ENCODE measurements at places on chromosomes 3 and 15. TPM values are rescaled to one million over a fixed set of nuclear protein-coding genes. Genes with fewer than 3 reads are reported as not detected.

DNA sequence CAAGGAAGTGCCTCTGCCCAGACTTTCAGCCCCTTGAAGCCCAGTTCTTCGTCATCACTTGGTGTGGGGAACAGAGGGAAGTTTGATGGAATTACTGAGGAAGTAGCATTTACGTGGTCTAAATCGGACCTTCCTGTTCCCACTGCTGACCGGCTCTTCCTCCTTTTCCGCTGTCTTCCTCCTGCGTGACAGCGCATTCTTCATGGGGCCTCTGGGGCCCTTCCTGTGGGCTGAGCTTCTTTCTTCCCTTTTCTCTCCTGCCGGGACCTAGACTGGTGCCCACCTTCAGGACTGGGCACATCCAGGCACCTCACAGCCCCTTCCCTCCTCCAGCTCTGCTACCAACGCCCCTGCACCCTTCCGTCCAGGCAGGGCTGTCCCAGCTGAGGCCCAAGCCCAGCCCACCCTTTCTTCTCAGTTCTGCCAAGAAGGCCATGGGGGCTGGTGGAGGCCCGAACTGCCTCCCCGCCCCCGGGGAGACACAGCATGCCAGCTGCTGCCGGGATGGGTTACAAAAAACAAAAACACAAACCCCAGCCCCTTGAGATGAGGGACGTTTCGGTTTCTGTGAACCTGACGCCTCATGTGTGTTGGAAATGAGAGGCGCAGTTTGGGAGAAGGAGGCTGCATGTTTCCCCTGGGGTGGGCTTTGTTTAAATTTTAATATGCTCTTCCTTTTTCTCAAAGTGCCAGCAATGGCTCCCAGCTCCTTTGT is 19.1 kb downstream of the ZNF710 start:
- no peak for DNase-seq

- DNase-seq = no peak
Observed at GRCh38 chr3:30737743-30738499, 131.5 kb downstream of the TGFBR2 start.

DNA sequence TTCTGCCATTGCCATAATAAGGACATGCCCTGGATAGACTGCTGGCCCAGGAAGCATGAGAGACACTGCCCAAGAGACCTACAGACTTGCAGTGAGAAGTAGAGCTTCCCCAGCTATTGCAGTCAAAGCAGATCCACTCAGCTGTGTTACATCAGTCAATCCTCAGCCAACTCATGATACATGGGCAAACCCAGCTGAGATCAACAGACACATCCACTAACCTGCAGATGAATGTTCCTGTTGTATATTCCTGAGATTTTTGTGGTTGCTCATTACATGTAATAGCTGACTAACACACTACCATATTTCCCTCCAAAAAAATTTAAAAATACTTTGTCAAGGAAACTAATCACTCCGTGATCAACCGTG is 68.6 kb downstream of the DCLK3 start:
- DNase-seq = no peak

DNA sequence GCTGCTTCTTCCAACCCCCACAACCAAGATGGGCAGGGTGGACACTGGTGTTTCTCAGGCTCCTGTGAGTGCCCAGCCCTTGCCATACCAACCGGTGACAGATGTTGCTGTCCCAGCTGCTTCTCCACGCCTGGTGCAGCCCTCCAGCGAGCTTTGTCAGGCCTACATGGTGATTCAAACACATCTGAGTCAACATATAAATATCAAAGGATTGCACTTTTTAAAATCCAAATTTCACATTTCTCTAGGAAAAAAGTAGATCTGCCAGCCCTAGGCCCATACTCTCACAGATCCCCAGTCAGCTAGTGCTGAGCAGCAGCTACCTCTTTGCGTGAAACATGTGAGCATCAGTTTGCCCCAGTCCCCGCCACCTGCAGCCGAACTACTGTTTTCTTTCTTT is 52.7 kb downstream of the RPN1 start:
- DNase-seq = no peak

DNA sequence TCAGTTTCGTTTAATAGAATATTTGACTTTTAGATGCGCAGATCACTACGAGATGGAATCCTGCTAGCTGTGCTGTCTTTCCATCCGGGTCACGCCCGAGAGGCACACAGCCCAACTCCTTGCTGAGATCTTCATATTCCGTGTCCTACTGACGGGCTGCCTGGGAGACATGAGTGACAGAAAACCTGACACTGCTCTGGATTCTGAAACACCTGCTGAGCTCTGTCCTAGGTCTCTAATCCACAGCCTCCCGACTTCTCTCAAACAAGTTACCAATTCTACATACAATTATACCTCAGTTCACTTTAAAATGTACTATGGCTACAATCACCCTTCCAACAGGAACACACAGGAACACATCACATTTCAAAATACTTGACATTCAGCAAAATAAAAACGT is 27.2 kb downstream of the TFRC start:
- DNase-seq = no peak

GRCh38 chr3:20561166-20561565 is 375.2 kb upstream of the SGO1 start:
- no peak for DNase-seq

GRCh38 chr3:188926741-188927511 is 244.8 kb upstream of the TPRG1 start:
- DNase-seq = no peak

GRCh38 chr3:58197588-58197987 is 13.2 kb downstream of the DNASE1L3 start:
- no peak for DNase-seq

GRCh38 chr3:129429080-129429451 is 630 bp upstream of the EFCAB12 start:
- no peak for DNase-seq

DNA sequence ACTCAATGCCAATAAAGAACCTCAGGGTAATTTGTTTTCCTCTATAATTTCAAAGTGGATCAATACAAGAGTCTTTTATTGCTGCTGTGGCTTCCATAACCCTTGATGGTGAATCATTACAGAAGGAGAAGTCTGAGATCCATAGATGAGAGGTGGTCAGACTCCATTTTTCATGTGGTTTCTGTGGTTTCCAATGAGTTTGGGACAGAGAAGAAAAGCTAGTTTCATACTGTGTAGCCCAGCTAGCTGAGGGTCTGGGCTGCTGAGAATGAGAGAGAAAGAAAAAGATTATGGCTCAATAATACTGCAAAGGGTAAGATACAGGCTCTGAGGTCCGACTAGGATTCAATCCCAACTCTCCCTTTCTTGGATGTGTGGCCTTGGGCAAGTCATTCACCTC is 180.6 kb upstream of the LRRN1 start:
- DNase-seq = no peak

DNA sequence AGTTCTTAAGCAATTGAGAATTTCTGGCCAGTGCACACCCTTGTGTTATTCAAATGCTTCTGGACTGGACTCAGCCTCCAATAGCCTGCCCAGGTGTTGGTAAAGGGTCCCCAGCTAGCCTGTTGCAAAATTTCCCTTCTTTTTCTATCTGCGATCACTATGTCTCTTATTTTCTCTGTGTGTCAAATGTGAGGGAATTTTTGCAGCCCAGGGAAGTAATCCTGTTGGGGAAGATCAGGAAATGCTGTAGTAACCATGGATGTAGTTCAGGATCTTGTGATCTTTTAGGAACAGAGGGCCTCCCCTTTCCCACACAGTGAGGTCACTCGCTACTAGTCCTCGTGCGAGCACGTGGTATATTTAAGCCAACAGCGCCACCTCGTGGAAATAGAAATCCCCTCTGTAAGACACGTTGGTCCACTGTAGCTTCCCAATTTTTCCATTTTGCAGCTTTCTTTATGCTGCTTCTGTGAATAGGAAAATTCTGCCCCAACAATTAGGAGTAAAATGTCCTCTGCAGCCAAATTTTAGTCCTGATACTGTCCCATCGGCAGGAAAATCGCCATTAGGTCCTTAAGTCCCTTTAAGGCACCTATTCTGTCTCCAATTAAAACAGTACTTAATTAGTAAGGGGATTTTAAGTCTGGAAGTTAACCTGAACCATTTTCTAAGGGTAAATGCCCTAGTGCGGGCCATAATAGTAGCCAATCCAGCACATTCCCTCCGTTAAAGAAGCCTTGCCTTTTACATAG is 4.0 kb upstream of the SMCO1 start:
- peak; percentile 80 for DNase-seq

DNA sequence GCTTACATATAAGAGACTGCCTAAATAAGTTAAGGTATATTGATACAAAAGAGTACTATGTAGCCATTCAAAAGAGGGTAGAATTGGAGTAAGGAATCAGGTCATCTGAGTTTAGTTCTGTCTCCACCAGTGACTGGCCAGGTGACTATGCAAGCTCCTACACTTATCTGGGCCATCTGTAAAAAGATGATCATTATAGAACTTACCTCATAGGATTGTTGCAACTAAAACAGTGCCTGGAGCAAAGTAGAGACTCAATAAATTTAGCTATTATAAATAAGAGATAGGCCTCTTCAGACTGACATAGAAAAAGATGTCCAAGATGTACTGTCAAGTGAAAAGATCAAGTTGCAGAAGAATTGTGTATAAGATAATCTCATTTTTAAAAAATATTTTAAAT is 1.7 kb upstream of the ATP8B4 start:
- no peak for DNase-seq

GRCh38 chr3:153242896-153243295 is 80.9 kb downstream of the RAP2B start:
- no peak for DNase-seq

GRCh38 chr3:64975147-64975546 is 287.3 kb upstream of the ADAMTS9 start:
- DNase-seq = no peak

- peak; percentile 59 for DNase-seq
Observed at GRCh38 chr15:64355348-64355943, 527 bp downstream of the CSNK1G1 start.

- no peak for DNase-seq
Observed at GRCh38 chr3:191985691-191986090, 524.7 kb downstream of the PYDC2 start.

DNA sequence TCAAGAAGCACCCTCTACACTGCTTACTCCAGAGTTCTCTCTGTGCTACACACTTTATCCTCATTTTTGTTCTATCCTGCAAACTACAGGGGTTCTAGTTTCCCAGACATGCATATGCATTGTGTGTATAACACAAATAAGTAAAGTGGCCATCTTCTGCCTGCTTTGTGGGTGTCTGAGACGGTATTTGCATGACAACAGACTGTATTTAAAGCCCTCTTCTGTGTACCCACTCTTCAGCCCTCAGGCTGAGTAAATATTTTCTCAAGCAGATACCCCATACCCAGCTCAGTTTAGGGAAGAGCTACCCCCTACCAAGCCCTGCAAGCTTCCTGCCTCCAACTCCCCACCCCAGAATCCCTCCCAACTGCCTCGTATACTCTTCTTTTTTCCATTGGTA is 31.7 kb downstream of the SYNPR start:
- no peak for DNase-seq

DNA sequence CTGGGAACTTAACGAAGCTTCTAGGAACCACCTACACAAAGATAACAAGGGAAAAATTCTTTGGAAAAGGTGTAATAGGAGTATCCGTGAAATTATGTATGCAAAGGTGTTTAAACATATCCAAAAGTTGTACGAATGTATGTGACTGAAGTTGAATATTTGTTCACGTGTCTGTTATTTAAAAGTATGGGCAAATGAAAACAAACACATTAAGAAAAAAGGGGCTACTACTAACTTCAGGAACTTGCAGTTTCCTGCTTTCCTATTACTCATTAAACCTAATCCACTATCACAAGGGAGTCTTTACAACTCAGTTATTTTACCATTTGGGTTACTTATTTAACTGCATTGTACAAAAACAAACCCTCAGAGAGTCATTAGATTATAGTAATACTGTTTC is 33.9 kb upstream of the GRAMD1C start:
- no peak for DNase-seq

- no peak for DNase-seq
Observed at GRCh38 chr3:118412503-118412902, 622.1 kb downstream of the IGSF11 start.

- DNase-seq = no peak
Observed at GRCh38 chr3:188546835-188547670, 393.1 kb downstream of the LPP start.

DNA sequence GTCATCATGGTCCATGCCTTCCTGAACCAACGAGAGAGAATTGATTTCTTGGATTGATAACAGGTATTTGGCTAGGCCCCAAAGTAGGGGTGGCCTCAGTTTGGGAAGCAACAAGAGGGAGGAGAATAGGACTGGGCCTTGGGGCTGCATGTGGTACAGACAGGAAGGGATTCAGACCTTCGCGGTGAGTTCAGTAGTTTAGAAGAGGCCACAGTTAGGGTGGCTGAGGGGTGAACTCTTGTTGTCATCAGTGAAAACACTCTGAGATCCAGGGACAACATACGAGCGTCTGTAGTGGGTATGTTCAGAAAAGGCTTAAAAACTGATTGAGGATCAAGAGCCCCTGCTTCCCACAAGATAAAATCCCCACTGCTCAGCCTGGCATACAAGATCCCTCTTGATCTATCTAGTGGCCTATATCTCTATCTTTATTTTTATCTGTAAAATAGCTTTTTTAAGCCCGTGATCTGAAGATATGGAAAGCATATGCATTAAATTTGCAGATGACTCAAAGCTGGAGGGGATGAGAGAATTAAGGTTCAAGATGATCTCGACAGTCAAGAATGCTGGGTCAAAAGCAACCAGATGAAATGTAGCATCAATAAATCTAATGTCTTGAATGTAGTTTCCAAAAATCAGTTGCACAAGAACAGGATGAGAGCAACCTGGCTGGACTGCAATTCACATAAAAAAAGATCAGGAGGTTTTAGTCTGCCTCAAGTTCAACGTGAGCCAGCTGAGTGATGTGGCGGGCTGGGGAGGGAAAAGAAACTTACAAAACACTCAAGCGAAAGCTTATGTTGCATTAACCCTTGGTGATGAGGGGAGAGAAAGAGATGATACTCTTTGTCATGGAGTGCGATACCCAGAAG is 221.1 kb upstream of the TLE3 start:
- no peak for DNase-seq

DNA sequence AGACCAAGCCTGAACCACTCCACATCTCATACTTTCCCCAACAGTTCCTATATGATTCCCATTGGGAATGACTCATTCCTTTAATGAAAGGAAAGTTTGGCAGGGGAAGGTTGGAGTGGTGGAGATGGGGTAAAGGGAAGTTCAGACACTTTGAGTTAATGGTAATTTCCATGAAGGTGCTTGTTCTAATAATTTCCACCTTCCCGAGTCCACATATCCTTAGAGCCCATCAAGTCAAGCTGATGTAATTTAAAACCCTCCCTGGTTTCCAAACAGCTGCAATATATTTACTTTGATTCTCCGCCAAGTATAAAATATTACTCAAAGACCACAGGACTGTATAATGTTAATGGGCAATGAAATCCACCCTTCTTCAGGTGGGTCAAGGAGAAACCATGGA is 95.0 kb upstream of the GALNT15 start:
- no peak for DNase-seq

The FBXL22 gene
- total RNA-seq = 0.46 TPM

The PLA2G4D gene
- 0.07 TPM for total RNA-seq

The GPD1L gene
- 5.8 TPM for total RNA-seq

The FANCD2OS gene
- total RNA-seq = not detected

The PRR20G gene
- not detected for total RNA-seq

The NR2F2 gene
- total RNA-seq = 0.57 TPM

The PBRM1 gene
- total RNA-seq = 48.8 TPM

The CASR gene
- 0.16 TPM for total RNA-seq

The CCR8 gene
- not detected for total RNA-seq
